ENCODE measurements at places on chromosomes 5 and 9. TPM values are rescaled to one million over a fixed set of nuclear protein-coding genes. Genes with fewer than 3 reads are reported as not detected.

The FAM78A gene
- total RNA-seq: 7.5 TPM

The HAVCR2 gene
- 9.6 TPM for total RNA-seq

The SMIM33 gene
- total RNA-seq: 0.17 TPM

The SUSD3 gene
- 5.0 TPM for total RNA-seq

The TRPM6 gene
- total RNA-seq: 0.29 TPM

The THBS4 gene
- total RNA-seq: 1.5 TPM

The AHRR gene
- total RNA-seq: 3.5 TPM

The CHSY3 gene
- 3.1 TPM for total RNA-seq

GRCh38 chr5:16930496-16930895, 5.6 kb downstream of the MYO10 start:
- DNase-seq: no peak

GRCh38 chr5:54644226-54644625, 126.7 kb downstream of the SNX18 start:
- no peak for DNase-seq

- no peak for DNase-seq
Observed at GRCh38 chr9:130779153-130779855, 55.8 kb upstream of the ABL1 start.

DNA sequence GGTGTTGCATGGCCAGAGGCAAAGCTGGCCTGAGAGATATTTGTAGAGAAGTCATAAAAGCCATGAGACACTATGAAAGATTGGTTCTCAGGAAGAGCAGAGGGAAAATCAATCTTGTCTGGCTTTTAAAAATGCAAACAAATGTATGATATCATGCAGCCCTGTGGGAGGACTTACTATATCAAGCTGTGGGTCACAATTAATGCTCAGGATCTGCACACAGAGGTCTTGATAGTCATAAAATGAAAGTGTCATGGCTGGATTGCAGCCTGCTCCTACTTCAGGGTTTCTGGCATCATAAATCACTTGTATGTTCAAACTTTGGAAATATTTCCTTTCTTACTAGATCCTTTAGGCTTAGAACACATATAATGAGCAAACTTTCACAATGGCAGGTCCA, 151.5 kb downstream of the SEMA6A start:
- DNase-seq: no peak

DNA sequence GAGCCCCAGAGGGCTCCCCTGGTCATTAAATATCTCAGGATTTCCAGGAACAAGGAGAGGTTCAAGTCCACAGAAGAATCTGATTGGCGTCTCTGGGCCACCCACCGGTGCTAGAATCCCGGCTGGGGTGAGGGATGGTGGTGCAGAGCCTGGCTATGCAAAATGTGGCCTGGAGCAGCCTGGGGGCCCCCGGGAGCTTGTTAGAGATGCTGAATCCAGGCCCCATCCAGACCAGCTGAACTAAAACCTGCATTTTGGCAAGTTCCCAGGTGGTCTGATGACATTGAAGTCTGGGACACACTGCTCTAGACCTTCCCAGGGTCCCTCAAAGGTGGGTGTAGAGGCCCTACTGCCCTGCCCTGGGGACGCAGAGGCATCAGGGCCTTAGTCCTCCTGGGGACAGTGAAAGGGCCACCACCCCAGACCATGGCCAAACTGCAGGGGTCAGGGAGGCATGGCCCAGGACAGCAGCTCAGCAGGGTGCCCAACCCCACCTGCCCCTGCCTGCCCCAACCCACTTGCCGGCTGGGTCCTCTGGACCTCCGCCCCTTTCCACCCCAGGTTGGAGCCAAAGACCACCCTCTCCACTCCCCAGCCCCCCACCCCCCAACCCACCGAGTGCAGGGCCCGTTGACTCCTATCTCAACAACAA, 34.7 kb downstream of the ADAMTS2 start:
- no peak for DNase-seq

DNA sequence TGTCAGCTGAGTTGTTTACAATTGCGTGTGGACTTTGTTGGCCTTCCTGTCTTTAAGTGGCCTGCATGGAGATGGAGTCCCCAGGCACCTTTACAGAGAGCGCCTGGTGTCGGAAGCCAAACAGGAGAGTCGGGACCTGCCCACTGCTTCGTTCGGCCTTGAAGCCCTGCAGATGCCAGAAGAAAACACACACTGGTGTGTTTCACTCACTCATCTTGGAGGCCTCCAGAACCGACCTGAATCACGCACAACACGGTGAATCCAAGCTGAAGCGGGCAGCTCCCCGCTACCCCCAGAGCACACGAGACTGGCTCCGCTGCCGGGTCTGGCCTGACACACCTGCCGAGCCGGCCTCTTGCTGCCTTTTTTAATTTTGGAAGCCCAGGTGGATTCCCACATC, 419.4 kb upstream of the IRX4 start:
- no peak for DNase-seq

DNA sequence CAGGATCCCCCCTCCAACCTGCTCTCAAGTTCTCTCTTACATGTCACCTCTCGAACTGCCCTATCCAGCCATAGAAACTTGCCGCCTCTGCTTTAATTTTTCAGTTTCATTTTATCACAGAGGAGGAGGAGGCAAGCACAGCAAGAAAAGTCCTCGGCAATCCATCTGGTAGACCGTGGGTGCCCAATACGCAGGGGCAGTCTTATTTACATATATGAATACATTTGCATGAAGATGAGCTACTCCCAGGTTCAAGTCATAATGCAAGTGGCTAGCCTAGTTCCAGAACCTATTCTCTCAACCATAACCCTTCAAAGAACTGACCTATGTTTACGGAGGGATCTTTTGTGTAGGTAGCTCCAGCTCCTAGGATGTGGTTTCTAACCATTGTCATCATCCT, 223.2 kb upstream of the PANK3 start:
- DNase-seq: no peak

DNA sequence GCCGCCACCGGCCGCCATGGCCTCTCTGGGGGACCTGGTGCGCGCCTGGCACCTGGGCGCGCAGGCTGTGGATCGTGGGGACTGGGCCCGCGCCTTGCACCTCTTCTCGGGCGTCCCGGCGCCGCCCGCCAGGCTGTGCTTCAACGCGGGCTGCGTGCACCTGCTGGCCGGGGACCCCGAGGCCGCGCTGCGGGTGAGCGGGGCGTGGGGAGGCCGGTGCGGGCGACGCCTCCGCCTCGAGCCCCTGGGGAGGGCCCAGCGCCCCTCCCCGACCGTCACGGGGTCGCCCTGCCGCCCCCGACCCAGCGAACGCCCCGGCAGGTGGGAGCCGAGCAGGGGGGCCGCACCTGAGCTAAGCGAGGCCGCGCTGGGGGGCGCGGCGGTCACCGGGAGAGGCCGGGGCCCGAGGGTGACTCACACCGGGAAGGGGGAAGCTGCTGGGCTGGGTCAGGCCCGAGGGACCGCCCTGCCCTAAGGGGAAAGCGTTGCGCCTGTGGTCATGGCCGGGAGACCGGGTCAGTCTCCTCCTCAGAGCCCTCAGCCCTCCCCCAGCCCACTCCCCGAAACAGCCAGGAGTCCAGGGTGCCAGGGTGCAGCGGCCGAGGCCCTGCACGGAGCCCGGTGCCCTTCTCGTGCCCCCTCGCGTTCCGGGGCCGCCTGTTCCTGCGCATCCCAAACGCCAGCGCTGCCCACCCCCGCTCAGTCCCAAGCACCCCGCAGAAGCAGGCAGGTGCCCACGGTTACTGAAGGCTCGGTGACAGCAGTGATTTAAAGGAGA, 510 bp downstream of the NOXA1 start:
- DNase-seq: no peak

DNA sequence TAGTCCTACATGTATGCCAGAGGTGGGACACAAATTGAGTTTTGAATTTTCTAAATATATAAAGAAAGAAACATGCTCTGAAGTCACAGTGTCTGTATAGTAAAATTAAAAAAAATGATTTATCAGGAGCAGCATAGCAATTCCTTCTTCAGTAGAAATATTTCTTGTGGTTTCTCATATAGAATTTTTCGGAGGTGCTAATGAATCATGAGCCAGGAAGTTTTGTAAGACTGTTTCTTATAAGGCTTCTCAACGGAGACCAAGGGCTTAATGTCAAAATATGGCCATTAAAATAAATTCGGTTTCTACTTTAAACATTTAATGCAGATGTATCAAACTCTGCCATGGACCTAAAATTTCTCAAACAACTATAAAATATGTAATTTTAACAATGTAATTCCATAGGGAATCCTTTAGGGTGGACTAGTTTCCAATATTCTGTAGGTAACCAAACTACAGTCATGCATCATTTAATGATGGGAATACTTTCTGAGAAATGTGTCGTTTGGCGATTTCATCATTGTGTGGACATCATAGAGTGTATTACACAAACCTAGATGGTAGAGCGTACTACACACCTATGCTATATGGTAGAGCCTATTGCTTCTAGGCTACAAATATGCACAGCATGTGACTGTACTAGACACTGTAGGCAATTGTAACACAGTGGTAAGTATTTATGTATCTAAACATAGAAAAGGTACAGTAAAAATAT, 66.3 kb downstream of the ANKRD55 start:
- DNase-seq: no peak

DNA sequence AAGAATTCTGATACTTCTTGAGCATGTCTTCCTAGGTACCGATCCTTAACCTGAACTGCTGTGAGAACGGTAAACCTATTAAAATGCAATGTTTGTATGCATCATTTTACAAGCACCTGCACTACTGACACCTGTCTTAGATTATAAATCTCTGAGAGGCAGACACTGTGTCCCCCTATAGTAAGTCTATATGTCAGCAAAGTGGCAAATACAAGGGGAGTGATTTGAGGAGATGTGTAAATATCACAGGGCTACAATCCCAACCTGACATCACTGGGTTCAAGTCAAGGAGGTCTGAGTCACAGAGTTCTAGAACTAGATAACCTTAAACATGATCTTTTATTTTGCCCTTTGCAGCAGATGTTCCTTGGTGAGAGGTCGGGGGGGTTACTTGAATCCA, 64.1 kb downstream of the ANKH start:
- no peak for DNase-seq

GRCh38 chr9:8074713-8075286, 275.2 kb upstream of the DMAC1 start:
- no peak for DNase-seq

DNA sequence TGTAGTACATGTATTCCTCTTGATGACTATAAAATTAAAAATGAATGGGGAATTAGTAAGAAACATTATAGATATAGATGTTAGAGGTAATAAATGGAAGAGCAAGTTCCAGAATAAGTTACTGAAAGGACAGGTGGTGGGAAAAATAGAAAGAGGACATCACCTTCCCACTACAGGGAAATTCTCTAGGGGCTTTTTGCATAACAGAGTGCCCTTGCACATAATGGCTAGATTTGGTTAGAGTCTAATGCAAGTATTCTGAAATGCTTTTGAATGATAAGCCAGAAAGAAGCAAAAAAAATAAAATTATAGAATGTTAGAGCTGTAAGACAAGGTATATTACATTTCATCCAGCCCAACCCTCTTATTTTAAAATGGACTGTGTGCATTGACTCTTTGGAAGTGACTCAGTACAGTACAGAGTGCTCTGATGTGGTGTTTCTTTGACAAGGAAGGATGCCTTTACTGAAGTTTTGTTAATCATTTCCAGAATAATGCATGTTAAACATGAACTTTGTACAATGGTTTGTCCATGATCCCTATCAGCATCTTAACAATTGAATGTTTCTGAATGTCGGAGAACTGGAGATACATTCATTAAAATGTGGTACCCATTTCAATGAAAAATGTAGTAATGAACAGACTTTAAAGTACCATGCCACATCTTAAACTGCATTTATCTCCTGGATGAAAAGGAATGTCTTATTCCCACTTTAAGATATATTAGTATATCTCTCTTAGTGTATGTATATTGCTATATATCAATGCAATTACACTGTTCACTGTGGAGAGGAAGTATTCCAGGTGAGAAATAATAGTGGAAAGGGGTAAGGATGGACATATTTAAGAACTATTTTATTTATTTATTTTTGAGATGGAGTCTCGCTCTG, 391.1 kb downstream of the ADGRV1 start:
- no peak for DNase-seq

GRCh38 chr9:98262056-98262455, 6.6 kb upstream of the TBC1D2 start:
- no peak for DNase-seq

DNA sequence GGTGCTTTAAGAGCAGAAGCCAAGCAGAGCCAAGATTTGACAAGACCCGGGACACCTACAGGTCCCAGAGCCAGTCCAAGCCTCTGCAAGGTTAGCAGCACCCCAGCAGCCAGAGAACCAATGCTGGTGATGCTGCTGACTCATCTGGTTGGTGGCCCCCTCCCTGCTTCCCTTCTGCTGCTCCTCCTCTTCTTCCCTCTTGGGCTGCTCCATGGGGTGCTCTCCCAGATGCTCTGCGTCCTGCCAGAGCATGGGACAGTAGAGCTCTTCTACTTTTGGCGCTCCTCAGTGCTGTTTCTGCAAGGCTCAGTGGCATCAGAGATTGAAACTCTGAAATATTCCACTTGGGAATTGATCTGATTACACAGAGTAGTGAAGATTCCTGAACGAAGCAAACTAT, 76.1 kb upstream of the SAP30L start:
- no peak for DNase-seq
